ENCODE measurements at places on chromosomes 1 and 21.

- no peaks in the 10 kb centered on the region for H3K4me1 ChIP-seq
- no peaks in the 10 kb centered on the region for H3K36me3 ChIP-seq
- no peak for DNase-seq
- H3K4me3 ChIP-seq, result no peak overlapping the region
- peaks cover 23% of the 10 kb centered on the region for H3K27me3 ChIP-seq
- no peak overlapping the region for H3K27ac ChIP-seq
Measured at GRCh38 chr1:207497941-207498340, 2.0 kb downstream of the CR1 start.

DNA sequence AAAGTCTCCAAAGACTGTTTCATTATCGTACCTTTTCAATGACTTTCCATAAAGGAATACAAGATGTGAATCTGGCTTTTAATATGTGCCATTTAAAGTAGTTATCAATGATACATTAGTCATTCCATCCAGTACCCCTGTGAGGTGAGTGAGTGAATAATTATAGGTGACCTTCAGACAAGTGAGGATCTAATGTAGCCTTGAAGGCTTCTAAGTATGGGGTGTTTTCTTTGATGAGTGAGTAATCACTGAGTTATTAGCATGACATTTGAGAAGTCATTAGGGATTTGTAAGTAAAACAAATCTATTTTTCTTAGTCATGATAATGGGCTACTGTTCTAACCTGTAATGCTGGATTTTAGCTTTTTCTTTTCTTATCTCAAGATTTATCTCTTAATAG is 831.4 kb downstream of the ADGRL2 start:
- no peak overlapping the region for H3K27ac ChIP-seq
- H3K4me1 ChIP-seq, result no peaks in the 10 kb centered on the region
- no peaks in the 10 kb centered on the region for H3K36me3 ChIP-seq
- DNase-seq, result no peak
- H3K27me3 ChIP-seq, result no peaks in the 10 kb centered on the region

DNA sequence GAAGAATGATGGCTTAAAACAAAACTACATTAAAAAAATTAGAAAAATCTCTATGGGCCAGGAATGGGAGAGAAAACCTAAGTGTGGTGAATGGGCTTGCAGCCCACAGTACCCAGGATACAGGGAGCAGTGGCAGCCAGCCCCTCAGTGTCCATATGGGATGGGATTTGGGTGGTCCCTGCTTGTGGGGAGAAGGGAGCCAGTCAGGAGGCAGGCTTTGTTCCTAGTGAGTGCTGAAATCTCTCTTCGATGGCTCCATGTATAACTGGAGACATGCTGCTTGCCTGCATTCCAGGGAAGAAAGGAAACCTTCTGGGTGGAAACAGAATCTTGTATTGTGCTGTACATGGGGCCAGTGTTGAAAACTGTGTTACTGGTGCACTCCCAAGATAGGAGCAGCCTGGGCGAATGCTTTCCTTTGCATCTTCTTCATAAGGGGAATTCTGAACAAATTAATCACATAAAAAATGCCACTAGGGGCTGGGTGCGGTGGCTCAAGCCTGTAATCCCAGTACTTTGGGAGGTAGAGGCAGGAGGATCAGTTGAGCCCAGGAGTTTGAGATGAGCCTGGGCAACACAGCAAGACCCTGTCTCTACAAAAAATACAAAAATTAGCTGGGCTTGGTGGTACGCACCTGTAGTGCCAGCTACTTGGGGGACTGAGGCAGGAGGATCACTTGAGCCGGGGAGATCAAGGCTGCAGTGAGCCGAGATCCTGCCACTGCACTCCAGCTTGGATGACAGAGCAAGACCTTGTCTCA is 36.0 kb downstream of the PTPRU start:
- no peaks in the 10 kb centered on the region for H3K27me3 ChIP-seq
- no peaks in the 10 kb centered on the region for H3K36me3 ChIP-seq
- H3K4me1 ChIP-seq, result peaks cover 10% of the 10 kb centered on the region
- DNase-seq, result no peak

- no peaks in the 10 kb centered on the region for H3K36me3 ChIP-seq
- H3K27me3 ChIP-seq, result no peaks in the 10 kb centered on the region
- no peak overlapping the region for H3K4me3 ChIP-seq
- no peak overlapping the region for H3K27ac ChIP-seq
- H3K4me1 ChIP-seq, result no peaks in the 10 kb centered on the region
Measured at GRCh38 chr1:233664253-233664652, 50.3 kb downstream of the KCNK1 start.

GRCh38 chr1:27349784-27350662 is 8.2 kb downstream of the SYTL1 start:
- no peak overlapping the region for H3K27ac ChIP-seq
- no peaks in the 10 kb centered on the region for H3K27me3 ChIP-seq
- peak; percentile 60 for DNase-seq
- H3K36me3 ChIP-seq, result peaks cover under 1% of the 10 kb centered on the region
- H3K4me3 ChIP-seq, result peak overlapping the region; percentile 48

- H3K4me3 ChIP-seq, result no peak overlapping the region
- H3K36me3 ChIP-seq, result no peaks in the 10 kb centered on the region
- no peak overlapping the region for H3K27ac ChIP-seq
- no peaks in the 10 kb centered on the region for H3K27me3 ChIP-seq
- DNase-seq, result no peak
- H3K4me1 ChIP-seq, result no peaks in the 10 kb centered on the region
Measured at GRCh38 chr1:92372164-92372563, 73.3 kb downstream of the RPAP2 start.

DNA sequence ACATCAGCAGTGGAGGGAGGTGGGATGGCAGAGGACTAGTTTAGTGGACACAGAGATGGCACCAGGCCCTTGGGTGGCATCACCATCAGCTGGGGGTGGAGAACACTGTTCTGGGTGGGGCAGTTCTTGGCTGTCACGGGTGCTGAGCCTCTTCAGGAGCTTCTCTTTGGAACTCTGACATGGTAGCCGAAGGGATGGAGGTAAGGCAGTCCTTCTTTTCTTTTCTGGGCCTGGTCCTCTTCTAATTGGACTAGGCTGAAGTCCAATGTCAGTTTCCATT is 8.3 kb upstream of the MEF2D start:
- no peak overlapping the region for H3K4me3 ChIP-seq
- no peaks in the 10 kb centered on the region for H3K27me3 ChIP-seq
- H3K4me1 ChIP-seq, result peaks cover 35% of the 10 kb centered on the region

DNA sequence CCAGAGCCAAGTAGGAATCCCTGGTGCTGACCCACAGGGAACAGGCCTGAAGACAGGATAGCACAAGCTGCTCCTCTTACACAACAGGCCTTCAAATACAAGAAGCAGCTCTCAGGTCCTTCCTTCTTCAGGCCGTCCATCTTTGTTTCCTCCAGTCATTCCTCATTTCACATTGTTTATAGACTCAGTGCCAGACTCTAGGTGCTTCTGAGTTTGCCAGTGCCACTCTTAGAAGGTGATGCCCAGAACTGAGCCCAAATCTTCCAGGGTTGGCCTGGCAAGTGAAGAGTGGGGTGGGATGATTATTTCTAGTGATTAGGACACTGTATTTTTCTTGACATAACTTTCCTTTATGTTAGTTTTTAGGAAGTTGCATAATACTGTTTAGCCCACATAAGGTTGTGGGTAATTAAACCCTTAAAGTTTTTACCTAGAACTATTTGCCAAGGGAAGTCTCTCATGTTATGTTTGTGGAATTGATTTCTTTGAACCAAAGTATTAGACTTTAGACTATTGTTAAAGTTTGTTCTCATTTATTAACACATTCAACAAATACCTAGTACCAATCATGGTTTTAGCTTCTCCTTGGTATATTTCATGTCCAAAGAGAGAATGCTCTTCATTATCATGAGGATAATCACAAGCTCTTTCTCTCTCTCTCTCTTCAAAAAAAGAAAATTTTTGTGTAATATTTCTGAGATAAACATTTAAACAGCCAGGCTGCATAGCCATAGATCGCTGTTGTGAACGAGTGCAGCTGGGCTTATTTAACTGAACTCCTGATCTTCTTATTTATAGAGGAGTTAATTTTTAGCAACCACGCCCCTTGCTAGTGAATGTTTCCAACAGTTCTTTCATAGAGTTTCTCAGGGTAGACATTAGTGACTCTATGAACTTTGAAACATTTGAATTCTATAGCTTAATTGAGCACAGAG is 47.7 kb downstream of the PGM1 start:
- no peaks in the 10 kb centered on the region for H3K27me3 ChIP-seq
- H3K27ac ChIP-seq, result no peak overlapping the region
- H3K4me3 ChIP-seq, result no peak overlapping the region
- H3K36me3 ChIP-seq, result peaks cover 17% of the 10 kb centered on the region
- no peak for DNase-seq
- H3K4me1 ChIP-seq, result peaks cover 2% of the 10 kb centered on the region

DNA sequence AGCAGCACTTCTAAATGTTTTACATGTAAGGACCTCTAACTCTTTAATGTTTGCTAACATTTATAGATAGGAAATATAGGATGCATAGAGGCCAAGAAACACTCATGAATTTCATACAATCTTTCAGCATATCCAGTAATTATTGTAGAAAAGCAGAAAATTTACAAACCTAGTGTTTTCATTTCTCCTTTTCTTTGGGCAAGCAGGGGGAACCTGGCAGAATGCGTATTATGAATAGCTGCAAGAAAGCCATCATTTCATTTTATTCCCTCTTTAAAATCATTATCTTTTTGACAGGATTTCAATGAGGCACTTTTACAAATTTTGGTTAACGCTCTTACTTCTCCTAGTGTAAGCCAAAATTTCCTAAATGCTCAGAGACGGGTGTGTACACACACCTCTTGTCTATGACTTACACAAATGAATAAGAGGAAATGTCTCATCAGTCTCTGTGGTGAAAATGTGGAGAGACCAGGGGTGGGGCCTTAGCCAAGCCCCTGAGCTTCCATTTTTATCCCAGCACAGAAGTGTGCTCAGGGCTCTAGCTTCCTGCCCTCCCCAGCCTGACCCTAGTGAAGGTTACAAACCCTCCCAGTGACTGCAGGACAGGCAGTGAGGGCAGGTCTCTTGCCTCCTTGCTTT is 91.6 kb downstream of the LRRC8C start:
- DNase-seq, result peak; percentile 59
- peak overlapping the region; percentile 65 for H3K27ac ChIP-seq
- no peak overlapping the region for H3K4me3 ChIP-seq

DNA sequence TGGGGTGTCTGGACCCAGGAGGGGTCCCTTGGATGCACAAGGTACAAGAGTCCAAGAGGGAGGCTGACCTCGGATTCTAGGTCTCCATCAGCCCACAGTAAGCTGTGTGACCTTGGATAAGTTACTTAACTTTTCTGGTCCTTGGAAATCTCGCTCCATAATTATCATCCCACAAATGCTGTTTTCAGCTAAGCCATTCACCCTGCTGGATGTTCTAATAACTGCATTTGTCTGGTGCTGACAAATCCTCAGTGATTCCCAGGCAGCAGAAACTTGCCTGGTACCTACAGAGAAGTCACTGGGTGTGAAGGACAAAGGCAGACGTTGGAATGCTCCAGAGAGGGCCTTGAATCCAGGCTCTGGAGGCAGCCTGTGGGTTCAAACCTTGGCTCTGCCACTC is 89.7 kb downstream of the IGSF21 start:
- no peaks in the 10 kb centered on the region for H3K27me3 ChIP-seq
- no peaks in the 10 kb centered on the region for H3K36me3 ChIP-seq
